AG09309 (cell line): ENCODE measurements at places on chromosomes 3 and 15.

- no peak for DNase-seq
Measured at GRCh38 chr3:101171681-101172191, 148.6 kb downstream of the IMPG2 start.

DNA sequence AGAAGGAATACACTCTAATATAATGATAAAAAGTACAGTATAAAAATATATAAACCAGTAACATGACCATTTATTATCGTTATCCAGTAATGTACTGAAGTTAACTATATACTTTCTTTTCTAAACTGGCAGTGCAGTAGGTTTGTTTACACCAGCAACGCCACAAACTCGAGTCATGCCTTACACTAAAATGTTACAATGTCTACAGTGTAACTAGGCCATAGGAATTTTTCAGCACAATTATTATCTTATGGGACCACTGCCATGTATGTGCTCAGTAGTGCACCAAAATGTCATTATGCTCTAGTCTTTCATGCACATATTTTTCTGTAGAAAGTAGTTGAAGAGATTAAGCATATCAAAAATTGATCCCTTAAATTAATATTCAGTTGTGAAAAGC is 609.8 kb upstream of the BCHE start:
- DNase-seq = no peak

GRCh38 chr3:186896875-186897274 is 33.5 kb upstream of the ST6GAL1 start:
- DNase-seq = no peak

DNA sequence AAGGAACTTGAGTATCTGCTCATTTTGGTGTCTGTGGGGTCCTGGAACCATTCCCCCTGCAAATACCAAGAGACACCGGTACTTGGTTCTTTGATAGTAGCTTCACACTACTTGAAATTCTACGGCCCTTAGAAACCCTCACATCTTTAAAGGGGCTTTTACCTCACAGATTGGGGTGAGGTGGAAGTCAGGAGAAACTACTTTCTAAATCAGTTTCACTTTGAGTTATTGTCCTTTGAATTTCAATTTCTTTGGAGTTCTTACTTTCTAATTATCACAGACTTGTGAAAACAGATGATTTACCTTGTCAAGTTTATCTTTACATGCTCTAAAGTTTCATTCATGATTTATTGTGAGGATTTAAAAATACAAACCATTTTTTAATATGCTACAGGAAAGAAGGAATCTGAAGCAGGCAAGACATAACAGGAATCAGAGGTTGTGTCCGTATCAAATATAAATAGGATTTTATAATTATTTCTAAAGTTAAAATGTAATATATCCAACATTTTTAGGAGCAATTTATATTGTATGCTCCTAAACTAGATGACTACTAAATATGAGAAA is 98.9 kb downstream of the NEDD4 start:
- DNase-seq = no peak

DNA sequence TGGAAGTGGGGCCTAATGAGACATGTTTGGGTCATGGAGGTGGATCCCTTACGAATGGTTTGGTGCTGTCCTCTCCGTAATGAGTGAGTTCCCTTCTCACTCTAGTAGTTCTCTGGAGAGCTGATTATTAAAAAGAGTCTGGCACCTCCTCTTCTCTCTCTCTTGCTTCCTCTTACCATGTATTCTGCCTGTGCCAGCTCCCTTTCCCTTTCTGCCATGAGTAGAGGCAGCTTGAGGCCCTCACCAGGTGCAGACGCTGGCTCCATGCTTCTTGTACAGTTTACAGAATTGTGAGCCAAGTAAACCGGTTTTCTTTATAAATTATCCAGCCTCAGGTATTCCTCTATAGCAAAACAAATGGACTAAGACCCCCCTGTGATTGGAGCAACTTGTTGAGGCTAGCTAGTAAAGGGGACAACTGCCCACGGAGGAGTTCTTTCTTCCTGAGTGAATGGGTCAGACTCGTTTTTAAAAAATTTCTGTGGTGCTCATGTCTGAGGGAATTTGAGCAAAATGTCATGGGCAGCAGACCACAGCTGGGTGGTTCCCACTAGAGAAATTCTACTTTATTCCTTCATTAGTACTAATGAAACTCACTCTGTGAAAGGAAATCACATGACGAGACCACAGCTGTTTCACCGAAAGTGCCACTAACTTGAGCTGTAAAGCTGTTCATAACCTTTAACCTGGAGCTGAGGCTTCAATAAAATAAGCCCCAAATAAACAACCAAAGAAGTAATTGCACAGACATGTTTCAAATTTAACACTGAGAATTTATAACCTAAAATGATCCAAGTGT is 210.0 kb downstream of the NFKBIZ start:
- no peak for DNase-seq

- DNase-seq = no peak
Measured at GRCh38 chr3:125525153-125525552, 5.2 kb upstream of the SNX4 start.

DNA sequence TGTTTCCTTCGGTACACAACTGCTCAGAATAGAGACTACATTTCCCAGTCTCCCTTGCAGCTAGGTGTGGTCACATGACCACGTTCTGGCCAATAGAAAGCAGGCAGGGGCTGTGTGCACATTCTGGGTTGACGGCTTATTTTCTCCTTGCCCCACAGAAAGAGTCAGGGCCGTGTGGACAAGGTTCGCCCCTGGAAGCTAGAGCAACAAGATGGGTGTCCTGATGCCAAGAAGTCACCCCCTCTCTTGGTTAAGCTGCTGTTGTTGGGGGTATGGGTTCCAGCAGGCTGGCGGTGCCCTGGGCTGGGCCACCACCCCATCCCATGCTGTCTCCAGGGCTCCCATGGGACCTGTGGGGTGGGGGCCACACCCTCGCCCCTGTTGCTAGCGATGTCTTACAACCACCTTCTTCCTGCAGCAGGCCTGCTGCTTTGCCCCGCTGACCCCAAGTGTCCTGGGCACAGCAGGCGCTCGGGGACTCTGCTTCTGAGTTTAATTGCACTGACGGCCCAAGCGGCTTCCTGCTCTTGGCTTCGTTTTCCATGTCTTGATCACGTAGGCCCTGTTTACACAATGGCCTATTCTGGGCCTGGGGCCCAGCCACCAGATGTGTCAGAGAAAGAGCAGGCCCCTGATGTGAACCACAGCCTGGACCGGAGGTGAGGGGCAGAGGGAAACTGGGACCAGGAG is 24.9 kb downstream of the ABTB1 start:
- DNase-seq = no peak

GRCh38 chr15:81221449-81221848 is 24.8 kb downstream of the IL16 start:
- peak; percentile 8 for DNase-seq

DNA sequence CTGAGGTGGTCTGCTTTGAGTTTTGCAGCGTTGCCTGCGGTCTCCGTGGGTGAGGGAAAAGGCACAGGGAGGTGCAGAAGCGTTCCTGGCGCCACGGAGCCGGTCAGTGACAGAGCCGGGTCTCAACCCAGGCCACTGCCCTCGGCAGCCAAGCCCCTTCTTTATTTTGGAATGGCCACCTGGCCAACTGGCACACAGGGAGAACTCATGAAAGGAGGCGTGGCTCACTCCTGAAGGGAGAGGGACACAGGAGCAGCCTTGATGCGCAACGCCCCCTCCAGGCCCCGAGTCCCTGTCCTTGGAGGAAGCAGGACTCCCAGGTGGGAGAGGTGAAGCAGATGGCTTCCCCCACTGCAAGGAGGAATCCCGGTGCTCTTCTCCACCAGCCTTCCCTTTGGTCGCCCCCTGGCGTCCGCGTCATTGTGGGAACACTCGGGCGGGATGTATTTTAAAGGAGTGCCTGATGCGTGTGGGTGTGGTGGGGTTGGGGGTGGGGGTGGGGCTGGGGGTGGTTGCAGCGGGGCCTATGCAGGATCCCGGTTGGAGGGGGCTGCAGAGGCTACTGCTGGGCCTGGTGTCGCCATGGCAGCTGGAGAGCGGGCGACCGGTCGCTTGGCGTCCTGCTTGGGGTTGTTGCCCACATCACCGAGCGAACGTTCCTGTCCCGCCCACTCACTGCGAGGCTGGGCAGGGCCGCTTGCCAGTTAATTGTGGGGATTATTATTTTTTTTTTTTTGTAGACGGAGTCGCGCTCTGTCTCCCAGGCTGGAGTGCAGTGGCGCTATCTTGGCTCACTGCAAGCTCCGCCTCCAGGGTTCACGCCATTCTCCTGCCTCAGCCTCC is 32.6 kb downstream of the APBA2 start:
- no peak for DNase-seq

DNA sequence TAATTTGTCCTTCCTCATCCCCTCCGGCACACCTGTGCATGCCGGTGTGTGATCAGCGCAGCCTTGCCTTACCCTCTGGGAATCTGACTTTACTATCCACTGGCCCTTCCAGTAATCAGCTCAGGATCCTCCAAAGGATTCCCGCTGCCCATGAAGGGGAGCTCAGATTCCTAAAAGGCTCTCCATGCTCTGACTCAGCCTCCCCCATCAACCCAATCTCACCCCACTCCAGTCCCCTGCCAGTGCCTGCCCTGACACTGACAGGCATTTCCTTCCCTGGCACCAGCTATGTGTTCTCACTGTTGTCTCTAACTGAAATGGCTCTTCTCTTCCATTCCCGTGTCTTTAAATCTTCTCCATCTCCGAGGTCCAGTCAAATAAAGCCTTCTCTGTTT is 7.3 kb upstream of the BCL2A1 start:
- DNase-seq = no peak

GRCh38 chr3:65666448-65667091 is 372.1 kb downstream of the MAGI1 start:
- no peak for DNase-seq

DNA sequence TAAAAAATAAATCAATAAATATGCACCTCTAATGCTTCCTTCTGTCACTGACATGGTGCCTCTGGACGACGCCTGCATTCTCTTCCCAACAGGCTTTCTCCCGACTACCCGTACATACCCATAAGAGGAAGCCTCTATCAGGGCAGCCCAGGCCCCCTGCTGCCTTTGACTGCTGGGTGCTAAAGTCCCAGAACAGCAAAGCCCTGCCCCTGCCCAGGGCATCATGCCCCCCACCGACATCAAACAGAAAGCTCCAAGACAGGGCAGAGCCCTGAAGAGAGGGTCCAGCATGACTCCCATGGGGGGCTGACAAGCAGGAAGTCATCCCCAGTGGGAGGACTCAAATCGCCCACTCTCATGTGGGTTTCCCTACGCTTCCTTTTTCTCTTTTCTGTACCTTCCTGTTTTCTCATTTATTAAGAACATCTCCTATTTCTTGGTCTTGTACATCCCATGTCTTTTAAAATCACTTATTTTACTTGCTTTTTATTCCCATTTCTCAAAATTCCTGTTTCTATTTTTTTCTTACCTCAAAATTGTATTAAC is 23.4 kb downstream of the XPC start:
- no peak for DNase-seq

- no peak for DNase-seq
Measured at GRCh38 chr3:186413615-186414415, 51.8 kb upstream of the DGKG start.

DNA sequence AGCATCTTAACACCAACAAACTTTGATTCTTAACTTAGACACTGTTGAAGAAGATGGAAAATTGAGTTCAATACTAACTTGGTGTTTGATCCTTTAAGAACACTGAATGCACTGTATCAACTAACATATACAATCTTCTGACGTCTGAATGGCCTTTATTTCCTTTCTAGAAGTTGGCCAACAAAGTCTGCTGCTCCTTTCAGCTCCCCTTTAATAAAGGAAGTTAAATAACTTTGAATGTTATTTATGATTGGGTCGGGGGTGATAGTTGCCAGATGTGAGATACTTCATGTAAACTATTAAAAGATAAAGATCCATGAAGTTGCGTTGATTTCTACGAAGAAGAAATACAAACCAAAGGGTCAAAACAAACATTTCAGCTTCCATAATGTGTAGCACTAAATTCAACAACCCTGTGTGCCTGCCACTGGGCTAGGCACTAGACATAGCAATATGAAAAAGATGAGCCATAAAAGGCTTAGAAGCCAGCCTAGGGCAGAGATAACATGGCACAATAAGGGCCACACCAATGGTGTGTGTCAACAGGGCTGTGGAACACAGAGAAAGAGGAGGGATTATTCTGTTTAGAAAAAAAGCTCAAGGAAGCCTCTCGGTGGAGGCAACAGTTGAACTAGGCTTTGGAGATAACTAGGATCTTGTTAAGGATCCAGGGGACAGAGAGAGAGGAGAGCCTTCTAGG is 337.8 kb downstream of the MECOM start:
- no peak for DNase-seq

DNA sequence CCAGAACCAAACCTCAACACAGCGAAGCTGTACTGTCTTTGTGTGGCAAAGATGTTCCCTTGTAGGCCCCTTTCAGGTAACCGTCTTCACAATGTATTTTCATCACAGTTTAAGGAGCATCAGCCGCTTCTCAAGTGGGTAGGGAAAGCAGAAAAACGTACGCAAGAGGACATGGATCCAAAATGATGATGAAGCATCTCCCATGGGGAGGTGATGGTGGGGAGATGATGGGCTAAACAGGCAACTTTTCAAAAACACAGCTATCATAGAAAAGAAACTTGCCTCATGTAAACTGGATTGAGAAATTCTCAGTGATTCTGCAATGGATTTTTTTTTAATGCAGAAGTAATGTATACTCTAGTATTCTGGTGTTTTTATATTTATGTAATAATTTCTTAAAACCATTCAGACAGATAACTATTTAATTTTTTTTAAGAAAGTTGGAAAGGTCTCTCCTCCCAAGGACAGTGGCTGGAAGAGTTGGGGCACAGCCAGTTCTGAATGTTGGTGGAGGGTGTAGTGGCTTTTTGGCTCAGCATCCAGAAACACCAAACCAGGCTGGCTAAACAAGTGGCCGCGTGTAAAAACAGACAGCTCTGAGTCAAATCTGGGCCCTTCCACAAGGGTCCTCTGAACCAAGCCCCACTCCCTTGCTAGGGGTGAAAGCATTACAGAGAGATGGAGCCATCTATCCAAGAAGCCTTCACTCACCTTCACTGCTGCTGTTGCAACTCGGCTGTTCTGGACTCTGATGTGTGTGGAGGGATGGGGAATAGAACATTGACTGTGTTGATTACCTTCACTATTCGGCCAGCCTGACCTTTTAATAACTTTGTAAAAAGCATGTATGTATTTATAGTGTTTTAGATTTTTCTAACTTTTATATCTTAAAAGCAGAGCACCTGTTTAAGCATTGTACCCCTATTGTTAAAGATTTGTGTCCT is 60.0 kb downstream of the AAGAB start:
- no peak for DNase-seq

GRCh38 chr3:138938877-138939560 is 7.9 kb downstream of the FOXL2 start:
- no peak for DNase-seq

GRCh38 chr3:32901005-32901932 is 50.2 kb upstream of the CCR4 start:
- peak; percentile 17 for DNase-seq
